ENCODE measurements at places on chromosomes 2 and 18.

DNA sequence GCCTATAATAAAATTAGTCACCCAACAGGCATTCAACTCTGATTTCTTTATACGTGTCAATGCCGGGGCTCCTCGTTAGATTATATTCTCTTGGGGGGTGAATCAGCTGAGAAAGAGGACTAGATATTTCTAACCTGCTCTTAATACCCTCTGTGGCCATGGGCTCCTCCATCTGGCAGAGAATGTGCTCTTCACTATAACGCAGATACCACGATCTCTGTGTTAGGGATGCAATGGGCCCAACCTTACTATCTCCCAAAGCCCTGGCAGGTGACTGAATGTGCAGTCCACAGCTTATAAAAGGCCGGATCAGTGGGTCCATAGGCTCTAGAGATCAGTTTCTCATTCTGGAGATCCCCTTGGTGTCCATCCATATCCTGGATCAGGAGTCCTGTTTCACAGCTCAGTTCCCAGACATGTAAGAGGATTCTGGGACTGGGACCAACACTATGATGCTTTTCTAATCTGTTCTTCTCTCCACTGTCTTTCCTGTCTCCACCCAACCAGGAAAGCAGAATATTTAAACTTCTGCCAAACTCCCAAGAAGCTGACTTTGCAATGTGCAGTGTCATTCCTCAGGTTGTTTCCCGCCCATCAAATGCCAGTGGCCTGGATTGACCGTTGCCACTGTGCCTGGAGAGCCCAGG lies 71.4 kb upstream of the CELF4 start:
- DNase-seq: no peak

DNA sequence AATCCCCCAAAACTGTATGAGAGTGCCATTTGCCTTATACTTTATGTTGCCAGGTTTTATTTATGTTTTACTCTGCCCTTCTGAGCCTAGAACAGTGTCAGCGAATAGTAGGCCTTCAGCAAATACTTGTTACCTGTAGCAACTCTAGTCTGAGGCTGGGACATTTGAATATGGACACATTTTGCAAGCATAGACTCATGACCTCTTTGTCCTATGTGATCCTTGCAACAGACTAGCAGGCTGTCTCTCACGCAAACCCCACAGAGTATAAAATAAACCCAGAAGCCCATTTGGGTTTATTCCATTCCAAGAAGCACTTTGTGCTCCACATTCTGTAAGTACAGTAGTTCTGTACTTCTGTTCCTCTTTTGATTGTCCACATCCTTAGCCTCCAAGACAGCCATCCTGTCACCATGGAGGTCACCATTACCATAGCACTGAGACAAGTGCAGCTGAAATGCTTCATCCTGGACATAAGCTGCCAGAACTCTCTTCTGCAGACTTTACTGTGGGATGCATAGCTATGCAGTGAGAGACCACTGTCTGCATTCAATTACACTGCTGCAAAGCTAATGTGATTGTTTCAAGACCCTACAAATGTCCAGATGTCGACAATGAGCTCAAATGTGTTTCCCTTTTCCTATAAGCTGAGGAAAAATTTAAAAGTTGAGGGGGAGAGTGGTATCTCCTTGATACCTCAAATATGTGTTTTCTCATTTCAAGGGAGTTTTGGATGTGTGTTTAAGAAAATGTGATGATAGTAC lies 425.7 kb downstream of the PID1 start:
- no peak for DNase-seq

DNA sequence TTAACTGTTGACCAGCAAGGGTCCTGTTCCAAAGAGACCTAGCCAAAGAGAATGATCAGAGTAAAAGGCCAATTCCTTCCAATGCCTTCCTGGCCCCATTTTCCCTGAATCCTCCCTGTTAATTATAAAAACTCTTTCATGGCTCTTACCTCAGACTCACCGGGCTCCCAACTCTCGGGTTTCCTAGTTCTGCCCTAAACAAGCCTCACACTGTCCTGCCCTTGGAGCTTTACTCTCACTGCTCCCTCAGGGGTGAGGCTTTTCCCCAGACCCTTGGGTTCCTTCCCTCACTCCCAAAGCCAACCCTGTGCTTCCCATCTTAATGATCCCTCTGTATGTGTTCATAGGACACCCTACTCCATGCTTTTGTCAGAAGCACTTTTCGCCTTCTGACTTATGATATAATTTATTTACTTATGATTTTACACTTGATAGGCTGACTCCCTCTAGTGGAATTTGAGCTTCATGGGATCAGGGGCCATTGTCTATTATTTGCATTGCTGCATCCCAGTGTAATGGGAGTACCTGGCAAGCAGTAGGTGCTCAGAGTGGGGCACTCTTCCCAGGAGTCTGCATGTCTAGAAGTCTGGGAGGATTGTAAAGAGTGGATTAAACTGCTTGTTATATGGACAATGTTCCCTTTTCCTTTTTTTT lies 29.9 kb upstream of the ZNG1B start:
- DNase-seq: no peak

- no peak for DNase-seq
These were observed 32.2 kb downstream of the ZNF532 start for GRCh38 chr18:58896734-58897508.

DNA sequence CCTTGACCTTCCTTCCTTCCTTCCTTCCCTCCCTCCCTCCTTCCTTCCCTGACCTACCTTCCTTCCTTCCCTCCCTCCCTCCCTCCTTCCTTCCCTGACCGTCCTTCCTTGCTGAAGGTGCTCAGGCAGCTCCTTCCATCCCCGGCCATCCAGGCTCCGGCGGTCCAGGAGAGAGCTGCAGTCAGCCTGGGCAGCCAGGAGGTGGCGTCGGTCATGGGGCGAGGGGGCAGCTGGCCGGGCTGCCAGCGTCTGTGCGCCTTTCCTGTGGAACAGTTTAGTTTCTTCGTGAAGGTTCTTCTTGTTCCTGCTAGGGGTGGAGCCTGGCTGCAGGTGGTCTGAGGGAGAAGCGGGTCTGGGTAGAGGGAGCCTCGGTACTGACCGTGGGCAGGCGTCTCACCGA lies 15.7 kb downstream of the GPR35 start:
- no peak for DNase-seq

DNA sequence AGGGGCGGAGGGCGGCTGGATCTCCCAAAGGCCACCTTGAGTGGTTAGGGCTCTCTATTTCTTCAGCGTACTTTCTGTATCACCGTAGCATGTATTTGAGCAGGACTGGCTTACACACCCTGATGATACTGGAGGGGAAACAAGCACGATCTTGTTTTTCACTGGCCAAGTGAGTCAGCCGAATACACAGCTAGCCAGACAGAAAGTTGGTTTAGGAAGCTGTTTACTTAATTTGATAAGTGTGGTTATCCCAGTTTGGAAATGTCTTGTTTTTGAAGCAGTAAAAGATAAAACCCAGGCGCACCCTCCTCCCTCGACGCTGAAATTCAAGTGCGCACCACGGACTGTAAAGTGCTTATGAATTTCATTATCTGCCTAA lies 582 bp downstream of the RIOK3 start:
- DNase-seq: no peak

DNA sequence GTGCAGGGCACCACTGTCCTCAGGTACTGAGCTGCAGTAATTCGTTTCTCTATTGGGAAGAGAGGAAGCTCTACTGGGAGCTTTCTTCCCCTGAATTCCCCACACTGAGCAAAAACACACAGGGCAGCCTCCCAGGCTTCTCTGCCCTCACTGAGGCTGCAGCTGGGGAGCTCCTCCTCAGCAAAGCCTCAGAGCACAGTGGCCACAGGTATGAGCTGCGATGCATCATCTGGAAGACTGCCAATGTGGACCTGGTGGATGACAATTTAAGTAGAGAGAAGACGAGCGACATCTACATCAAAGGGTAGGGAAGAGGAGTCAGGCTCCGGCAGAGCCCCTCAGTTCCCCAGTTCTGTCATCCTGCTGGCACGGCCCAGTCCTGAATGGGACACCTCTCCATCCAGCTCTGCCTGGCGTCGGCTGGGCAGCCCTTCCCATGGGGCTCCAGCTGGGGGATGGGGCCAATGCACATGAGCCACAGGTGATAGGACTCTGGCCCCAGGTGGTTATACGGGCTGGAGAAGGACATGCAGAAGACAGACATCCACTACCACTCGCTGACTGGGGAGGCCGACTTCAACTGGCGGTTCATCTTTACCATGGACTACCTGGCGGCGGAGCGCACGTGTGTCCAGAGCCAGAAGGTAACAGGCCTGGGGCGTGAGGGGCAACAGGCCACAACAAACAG lies 37.6 kb downstream of the LMAN2L start:
- no peak for DNase-seq

DNA sequence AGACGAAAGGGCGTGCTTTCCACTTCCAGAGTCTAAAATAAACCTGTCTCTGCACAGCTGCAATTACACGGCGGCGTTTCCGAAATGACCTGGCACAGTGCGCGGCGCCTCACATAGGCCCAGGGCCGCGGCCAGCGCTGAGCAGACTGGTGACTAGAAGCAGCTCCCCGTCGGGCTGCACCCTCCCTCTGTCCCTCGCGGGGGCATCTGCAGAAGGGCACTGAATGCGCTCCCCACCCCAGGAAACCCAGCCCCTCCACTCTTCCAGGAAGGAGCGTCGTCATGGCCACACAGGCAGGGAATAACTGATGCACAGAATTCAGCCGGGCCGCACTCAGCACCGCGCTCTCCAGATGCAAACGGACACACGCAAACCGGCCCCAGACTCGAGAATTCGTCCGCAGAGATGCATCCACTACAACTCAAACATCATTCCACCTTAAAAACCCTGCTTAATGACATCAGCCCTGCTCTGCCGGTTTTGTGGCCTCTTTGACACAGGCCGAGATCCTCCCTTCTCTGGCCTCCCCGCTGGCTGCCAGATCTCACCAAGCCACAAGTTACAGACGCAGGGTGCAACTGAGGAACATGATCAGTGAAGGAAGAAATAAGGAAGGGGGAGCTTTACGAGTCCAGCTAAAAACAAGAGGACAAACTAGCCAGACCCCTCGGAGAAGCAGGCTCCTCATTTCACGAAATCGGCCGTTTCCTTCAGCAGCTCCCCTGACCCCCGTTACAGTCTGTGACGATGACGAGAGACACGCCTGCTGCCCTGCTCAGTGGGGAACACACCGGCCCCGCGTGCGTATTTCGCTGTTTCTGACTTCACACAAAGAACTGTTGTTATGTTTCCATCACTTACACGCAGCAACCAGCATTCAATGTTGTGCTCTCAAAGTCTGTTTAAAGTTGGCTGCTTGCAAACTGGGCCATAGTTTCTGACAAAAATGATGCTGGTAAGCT lies 40.2 kb downstream of the MBP start:
- no peak for DNase-seq

GRCh38 chr2:16126517-16127275 lies 186.3 kb downstream of the MYCN start:
- no peak for DNase-seq
